Ammon's horn (tissue), 1 donor: ENCODE measurements at places on chromosomes 5 and 9.
A peak's percentile ranks its signal among the peaks of the same experiment; 100 is the strongest.

DNA sequence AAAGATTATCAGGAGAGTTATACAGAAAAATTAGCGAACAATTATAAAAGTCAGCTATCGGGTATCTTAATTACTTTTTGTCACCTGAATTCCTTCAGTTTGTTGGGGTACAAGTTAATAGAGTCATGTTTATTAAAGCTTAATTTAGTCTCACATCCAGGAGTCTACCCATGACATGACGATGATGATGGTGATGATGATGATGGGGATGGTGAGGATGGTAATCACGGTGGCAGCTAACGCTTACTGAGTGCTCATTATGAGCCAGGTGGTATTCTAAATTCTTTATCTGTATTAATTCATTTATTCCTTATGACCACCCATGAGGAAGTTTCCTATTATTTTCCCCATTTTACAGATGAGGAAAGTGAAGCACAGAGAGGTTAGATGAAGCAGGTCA, 208.6 kb upstream of the KIF2A start:
- no peak for DNase-seq

DNA sequence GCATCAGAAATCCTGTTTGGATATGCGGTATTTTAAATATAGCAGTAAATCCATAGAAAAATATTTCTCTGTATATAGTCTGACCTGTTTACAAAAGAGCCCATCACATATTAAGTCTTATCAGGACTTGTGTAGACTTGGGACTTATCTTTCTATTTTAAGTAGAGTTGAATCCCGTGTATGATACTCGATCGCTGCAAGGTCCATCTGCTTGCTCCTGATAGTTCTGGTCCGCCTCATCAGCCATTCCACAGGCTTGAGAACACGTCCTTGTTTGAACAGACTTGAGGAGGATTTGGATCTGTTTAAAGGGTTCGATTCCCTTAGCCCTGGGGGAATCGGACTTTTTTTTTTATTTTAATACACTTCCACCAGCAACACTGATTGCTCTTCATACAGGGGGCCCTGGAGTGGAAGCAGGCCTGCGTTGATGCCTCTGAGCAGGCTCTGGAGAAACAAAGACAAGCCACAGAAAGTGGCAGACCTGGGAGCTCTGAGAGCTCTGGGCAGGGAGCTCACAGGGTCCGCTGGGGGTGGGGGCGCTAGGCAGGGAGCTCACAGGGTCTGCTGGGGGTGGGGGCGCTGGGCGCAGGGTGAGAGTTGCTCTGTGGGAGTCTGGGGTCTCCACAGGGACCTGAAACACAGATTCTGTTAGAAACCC, 112.2 kb downstream of the MVB12B start:
- no peak for DNase-seq

DNA sequence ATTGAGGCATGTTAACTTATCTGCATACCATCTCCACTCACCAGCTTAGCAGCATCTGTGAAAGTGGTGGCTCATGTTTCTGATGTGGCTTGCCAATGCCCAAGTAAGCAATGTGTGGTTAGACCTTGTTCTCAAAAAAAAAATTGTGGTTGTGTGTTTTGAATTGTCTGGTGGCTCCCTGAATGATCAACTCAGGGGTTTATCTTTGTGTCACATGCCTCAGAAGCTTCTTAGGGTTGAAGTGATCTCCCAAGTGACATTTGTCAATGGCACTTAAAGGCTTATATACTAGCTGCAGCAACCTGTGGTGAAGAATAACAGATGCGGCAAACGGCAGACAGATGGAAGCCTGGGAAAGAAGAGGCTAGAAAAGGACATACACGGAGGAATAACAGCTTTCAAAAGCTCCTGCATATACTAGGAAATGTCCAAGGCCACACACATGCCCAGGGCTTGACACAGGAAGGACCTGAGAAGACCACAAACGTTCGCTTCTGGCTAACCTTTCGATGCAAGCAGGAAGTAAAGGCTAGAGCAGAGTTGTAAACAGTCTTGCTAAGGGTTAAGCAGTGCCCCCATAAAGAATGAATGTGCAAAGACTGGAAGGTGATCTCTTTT, 42.2 kb upstream of the FSD1L start:
- no peak for DNase-seq

GRCh38 chr5:81579262-81579924, 171.5 kb downstream of the SSBP2 start:
- peak; percentile 3 for DNase-seq

- peak; percentile 6 for DNase-seq
Observed at GRCh38 chr9:1794547-1795270, 220.4 kb upstream of the SMARCA2 start.

- peak; percentile 24 for DNase-seq
Observed at GRCh38 chr5:23389291-23390101, 117.9 kb upstream of the PRDM9 start.

- DNase-seq, result no peak
Observed at GRCh38 chr5:142280066-142281007, 44.5 kb downstream of the SPRY4 start.

DNA sequence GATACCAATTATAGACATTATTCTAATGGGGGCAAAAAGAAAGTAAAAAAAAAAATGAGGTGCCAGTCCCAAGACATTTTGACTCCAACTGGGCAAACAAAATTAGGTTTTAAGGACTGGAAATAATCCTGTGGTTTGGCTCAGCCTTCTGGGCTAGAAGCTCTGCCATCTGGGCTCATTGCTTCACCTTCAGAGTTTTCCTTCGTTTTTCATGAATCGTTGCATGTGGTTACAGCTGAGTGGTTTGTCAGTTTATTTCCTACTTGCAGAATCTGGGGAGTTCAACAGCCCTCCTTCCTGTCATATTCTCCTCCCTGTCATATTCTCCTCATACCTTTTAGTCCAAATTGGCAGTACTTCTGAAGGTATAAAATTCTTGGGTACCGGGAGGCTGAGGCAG, 12.0 kb downstream of the UGT3A2 start:
- DNase-seq, result no peak

- DNase-seq, result no peak
Observed at GRCh38 chr5:19626211-19626610, 361.8 kb downstream of the CDH18 start.

DNA sequence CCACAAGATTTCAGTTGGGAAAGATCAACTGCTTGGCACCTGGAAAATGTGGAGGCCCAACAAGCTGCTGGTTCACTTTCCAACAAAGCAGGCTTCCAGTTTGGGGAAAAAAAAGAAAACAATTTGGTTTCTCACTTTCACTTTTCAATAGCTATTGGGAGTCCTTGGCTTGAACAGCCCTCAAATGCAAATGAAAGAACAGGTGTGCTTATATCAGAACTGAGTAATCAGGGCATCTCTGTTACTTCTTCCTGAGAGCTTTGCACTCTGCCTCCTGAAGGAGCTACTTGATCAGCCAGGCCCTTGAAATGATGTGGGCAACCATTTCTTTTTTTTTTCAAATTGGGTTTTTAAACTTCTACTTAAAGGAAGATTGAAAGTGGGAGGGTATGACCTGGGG, 73.5 kb downstream of the MFAP3 start:
- DNase-seq, result no peak

DNA sequence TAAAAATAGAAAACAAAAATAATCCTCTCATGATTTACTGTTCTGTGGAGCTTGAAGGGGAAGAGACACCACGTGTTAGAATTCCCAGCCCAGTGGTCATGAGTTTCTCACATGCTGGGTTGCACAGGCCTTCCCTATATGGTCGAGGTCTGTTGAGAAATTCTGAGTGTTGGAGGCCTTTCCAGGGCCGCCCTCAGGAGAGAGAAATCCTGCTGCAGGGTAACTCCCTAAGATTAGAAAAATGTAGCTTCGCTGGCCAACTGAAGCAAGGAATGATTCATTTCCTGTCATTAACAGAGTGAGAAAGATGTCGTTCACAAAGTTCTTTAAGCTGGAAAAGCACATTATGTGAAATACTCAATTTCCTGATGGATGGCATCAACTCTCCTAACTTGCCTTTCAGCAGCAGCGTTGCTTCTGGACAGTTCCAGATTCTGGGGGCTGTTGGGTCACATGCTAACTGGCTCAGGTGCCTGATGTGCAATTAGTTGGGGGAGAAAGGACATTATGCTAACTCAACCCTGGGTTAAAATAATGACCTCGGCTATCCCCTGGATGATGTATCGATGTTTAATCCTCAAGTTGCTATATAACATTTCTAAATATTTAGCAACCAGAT, 104.8 kb upstream of the CD180 start:
- no peak for DNase-seq

GRCh38 chr5:12162863-12163262, 258.6 kb upstream of the CTNND2 start:
- no peak for DNase-seq

- no peak for DNase-seq
Observed at GRCh38 chr5:154005648-154006047, 33.1 kb downstream of the FAM114A2 start.

GRCh38 chr5:169547508-169547907, 36.1 kb upstream of the SPDL1 start:
- peak; percentile 2 for DNase-seq

- DNase-seq, result no peak
Observed at GRCh38 chr5:62077823-62078550, 228.0 kb upstream of the KIF2A start.

DNA sequence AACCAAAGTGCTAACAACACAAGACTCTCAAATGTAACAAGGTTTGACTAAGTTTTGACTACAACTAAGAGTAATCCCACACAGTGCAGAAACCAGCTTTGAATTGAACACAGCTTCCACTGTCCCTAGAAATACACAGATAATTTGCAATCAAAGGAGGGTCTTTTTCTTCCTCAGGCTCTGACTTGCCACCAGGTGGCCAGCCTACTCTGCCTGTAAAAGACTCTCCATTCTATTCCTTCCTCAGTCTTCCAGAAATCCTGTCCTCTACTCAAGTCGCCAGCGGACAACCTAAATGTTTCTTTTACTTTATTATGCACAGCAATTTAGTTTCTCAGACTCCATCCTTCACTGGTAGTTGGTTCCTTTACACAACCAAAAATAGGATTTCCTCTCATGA, 32.2 kb upstream of the MCTP1 start:
- no peak for DNase-seq

GRCh38 chr5:139634028-139634325, 14.2 kb upstream of the CXXC5 start:
- DNase-seq, result no peak

- no peak for DNase-seq
Observed at GRCh38 chr9:94761481-94761880, 35.0 kb downstream of the AOPEP start.

DNA sequence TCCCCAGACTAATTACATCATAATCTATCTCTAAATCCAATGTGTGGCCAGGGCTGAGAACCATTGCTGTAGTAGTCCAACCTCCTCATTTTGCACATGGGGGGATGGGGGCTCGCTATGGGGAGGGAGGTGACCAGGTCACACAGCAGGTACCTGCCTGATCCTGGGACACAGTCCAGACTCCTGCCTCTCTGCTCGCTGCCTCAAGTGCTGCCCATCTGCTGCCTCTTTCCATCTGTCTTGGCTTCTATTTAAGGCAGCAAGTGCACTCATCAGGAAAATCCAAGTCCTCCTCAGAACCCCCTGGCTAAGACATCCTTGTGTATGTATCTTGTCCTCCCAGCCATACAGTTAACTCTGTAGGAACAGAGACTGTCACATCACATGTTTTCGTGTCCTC, 57.7 kb upstream of the FRRS1L start:
- DNase-seq, result no peak

DNA sequence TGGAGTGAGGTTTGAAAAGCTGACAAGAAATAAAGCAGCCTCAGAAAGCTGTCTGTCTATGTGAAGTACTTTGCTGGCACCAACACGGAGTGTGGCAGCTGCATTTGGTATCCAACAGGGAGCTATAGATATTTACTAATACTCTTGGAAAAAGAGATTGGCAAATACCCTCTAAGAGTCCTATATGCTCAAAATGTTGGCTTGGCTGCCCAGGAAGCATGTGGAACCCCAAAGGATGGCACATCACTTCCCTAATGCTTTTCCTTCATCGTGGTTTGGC, 398.3 kb downstream of the TLE4 start:
- peak; percentile 18 for DNase-seq

DNA sequence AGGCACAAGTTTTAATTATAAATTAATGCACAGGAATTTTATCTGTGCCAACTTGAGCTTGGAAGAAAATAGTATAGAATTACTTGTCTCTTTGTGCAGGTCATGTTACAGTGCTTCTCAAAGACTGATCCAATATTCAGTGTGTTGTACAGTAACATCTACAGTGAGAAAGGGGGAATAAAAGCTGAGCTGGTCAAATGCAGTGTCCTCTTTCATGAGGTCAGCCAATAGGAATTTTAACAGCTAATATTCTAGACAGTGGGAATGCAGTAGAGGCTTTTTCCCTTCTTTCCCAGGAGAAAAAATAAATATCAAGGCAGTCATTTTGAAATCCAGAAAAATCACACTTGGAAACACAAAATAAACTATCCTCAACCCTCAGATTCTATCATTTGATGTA, 95.7 kb upstream of the ITGA1 start:
- DNase-seq, result no peak

DNA sequence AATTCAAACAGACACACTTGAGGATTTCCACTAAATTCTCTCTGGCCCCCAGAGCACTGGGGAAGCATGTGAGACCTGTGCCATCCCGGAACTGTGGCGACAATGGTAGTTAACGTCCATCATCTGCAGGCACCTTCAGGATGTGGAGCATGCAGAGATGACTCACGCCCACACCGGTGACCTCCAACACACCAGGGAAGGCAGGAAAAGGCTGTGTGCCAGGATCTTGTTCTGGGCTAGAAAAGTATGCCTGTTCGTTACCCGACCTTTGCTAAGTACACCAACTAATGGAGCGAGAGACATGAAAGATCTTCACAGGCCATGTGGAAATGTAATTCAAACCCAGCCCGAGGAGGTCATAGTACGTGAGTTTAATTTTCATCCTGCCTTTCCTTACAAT, 208.8 kb downstream of the MELK start:
- DNase-seq, result no peak

GRCh38 chr5:35370871-35371270, 140.6 kb upstream of the PRLR start:
- DNase-seq, result no peak

GRCh38 chr9:137705443-137705863, 86.6 kb downstream of the EHMT1 start:
- no peak for DNase-seq

DNA sequence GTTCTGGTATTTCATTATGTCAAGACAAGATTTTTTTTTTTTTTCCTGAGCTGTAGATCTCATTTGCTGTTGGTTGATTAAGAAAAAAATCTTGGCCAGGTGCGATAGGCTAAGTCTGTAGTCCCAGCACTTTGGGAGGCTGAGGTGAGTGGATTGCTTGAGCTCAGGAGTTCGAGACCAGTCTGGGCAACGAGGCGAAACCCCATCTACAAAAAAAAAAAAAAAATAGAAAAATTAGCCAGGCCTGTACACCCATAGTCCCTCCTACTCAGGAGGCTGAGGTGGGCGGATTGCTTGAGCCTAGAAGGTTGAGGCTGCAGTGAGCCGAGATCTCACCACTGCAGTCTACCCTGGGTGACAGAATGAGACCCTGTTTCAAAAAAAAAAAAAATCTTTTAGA, 12.2 kb downstream of the CDC42SE2 start:
- DNase-seq, result no peak

- no peak for DNase-seq
Observed at GRCh38 chr5:34057569-34057968, 14.6 kb upstream of the C1QTNF3 start.
